ENCODE measurements at places on chromosomes 11 and 22. TPM values are rescaled to one million over a fixed set of nuclear protein-coding genes. Genes with fewer than 3 reads are reported as not detected.

DNA sequence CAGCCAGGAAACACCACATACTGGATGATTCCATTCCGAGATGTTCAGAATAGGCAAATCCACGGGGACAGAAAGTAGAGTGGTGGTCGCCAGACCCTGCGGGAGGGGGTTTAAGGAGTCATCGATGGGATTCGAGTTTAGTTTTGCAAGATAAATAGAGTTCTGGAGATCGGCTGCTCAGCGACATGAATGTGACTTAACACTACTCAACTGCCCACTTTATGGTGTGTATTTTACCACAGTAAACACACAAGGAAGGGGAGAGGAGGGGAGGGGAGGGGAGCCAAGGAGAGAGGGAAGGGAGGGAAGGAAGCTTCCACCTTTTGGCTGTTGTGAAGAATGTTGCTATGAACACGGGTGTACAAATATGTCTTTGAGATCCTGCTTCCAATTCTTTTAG, 10.4 kb upstream of the ARHGAP8 start:
- no peaks in the 10 kb centered on the region for H3K27me3 ChIP-seq
- H3K4me3 ChIP-seq = no peak overlapping the region
- H3K27ac ChIP-seq = no peak overlapping the region
- no peak for DNase-seq
- H3K4me1 ChIP-seq = peaks cover 16% of the 10 kb centered on the region
- H3K36me3 ChIP-seq = no peaks in the 10 kb centered on the region

GRCh38 chr11:78575478-78575877, 814 bp upstream of the NARS2 start:
- DNase-seq = no peak
- no peaks in the 10 kb centered on the region for H3K4me1 ChIP-seq
- H3K36me3 ChIP-seq = peaks cover 14% of the 10 kb centered on the region
- no peaks in the 10 kb centered on the region for H3K27me3 ChIP-seq

DNA sequence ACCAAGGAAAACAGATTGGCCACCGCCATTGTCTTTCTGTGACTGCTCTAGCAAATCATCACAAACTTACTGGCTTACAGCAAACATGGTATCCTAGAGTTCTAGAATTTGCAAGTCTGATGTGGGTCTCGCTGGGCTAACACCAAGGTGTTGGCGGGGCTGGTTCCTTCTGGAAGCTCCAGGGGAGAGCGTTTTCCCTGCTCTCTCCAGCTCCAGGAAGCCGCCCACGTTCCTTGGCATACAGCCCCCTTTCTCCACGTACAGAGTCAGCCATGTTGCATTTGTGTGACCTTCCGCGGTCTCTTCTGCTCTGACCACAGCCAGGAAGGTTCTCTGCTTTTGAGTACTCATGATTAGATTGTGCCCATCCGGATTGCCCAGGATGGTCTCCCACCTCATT, 27.5 kb downstream of the TBC1D22A start:
- no peaks in the 10 kb centered on the region for H3K27me3 ChIP-seq
- no peak overlapping the region for H3K4me3 ChIP-seq
- no peaks in the 10 kb centered on the region for H3K4me1 ChIP-seq
- no peak overlapping the region for H3K27ac ChIP-seq
- peak; percentile 47 for DNase-seq
- peaks cover 20% of the 10 kb centered on the region for H3K36me3 ChIP-seq

- peaks cover 82% of the 10 kb centered on the region for H3K36me3 ChIP-seq
- no peaks in the 10 kb centered on the region for H3K27me3 ChIP-seq
- H3K27ac ChIP-seq = no peak overlapping the region
- H3K4me3 ChIP-seq = no peak overlapping the region
- no peak for DNase-seq
These were observed 15.3 kb downstream of the OSBP start for GRCh38 chr11:59600234-59600633.

- H3K27ac ChIP-seq = no peak overlapping the region
- no peak overlapping the region for H3K4me3 ChIP-seq
- H3K4me1 ChIP-seq = peaks cover 13% of the 10 kb centered on the region
These were observed 208.6 kb downstream of the DBX1 start for GRCh38 chr11:19951558-19952115.

- H3K27ac ChIP-seq = no peak overlapping the region
- no peaks in the 10 kb centered on the region for H3K4me1 ChIP-seq
- DNase-seq = peak; percentile 7
- H3K27me3 ChIP-seq = no peaks in the 10 kb centered on the region
These were observed 18.9 kb downstream of the PLAAT3 start for GRCh38 chr11:63595296-63595695.

- H3K27ac ChIP-seq = no peak overlapping the region
- H3K27me3 ChIP-seq = no peaks in the 10 kb centered on the region
- H3K4me1 ChIP-seq = no peaks in the 10 kb centered on the region
- no peak overlapping the region for H3K4me3 ChIP-seq
- H3K36me3 ChIP-seq = no peaks in the 10 kb centered on the region
These were observed 101.4 kb upstream of the NECTIN1 start for GRCh38 chr11:119830400-119830799.

- no peak for DNase-seq
- H3K27me3 ChIP-seq = no peaks in the 10 kb centered on the region
- H3K27ac ChIP-seq = no peak overlapping the region
- peaks cover 5% of the 10 kb centered on the region for H3K4me1 ChIP-seq
- no peaks in the 10 kb centered on the region for H3K36me3 ChIP-seq
- H3K4me3 ChIP-seq = no peak overlapping the region
These were observed 9.5 kb downstream of the APOL3 start for GRCh38 chr22:36151006-36151595.

DNA sequence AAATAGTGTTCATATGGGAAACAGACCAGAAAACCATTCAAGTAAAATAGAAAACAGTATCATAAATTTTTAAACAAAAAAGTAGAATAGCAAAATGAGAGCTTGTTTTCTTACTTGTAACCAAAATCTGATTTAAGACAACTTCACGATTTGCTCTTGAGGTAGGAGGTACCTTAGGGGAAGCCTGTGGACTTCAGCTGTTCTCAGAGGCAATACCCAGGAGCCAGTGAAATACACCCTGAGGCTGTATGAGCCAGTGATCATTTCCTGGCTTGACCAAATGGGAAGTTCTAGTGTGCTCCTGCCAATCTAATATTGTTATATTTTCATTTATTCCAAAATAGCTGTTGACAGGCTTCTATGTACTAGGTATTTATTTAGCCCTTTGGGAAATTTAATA, 104.8 kb downstream of the ARHGAP42 start:
- H3K4me1 ChIP-seq = no peaks in the 10 kb centered on the region
- no peak overlapping the region for H3K4me3 ChIP-seq
- H3K36me3 ChIP-seq = peaks cover 29% of the 10 kb centered on the region
- no peak overlapping the region for H3K27ac ChIP-seq

DNA sequence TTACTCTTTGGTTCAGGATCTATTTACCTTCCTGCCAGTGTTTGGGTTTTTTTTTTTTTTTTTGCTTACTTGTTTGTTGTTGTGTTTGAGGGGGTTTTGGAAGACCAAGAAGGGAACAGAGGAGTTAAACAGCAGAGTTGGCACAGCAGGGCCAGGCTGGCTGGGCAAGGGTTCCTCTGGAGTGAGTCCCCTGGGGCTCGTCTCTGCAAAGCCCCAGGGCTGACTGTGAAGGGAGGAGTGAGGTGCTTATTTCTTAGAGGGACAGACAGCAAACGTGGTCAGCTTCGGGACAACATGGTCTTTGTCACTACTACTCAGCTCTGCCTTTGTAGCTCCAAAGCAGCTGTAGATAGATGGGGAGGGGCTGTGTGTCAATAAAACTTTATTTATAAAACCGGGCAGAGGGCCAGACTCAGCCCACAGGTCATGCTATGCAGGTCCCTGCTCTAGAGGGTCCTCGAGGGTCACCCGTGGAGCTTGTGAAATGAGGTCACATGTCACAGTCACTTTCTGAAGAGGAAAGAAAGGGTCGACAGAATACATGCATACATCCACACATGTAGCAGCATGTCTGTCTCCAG, 1404.7 kb downstream of the BRD1 start:
- H3K4me1 ChIP-seq = peaks cover under 1% of the 10 kb centered on the region
- peak; percentile 15 for DNase-seq
- no peak overlapping the region for H3K27ac ChIP-seq
- no peak overlapping the region for H3K4me3 ChIP-seq
- H3K36me3 ChIP-seq = no peaks in the 10 kb centered on the region

- H3K36me3 ChIP-seq = no peaks in the 10 kb centered on the region
- peaks cover 92% of the 10 kb centered on the region for H3K27me3 ChIP-seq
- H3K27ac ChIP-seq = no peak overlapping the region
- H3K4me3 ChIP-seq = peak overlapping the region; percentile 62
These were observed 858 bp downstream of the OAF start for GRCh38 chr11:120211522-120212258.

The KCTD14 gene
- total RNA-seq = 11.9 TPM

The MICAL2 gene
- total RNA-seq = 2.2 TPM

The CDC42EP2 gene
- 5.9 TPM for total RNA-seq

The MS4A15 gene
- total RNA-seq = not detected

The MUC2 gene
- not detected for total RNA-seq

The CD3G gene
- not detected for total RNA-seq

The C22orf31 gene
- not detected for total RNA-seq
